Gastroesophageal sphincter (tissue), 4 donors: ENCODE measurements at places on chromosomes 11 and 22. TPM values are rescaled to one million over a fixed set of nuclear protein-coding genes. Genes with fewer than 3 reads are reported as not detected.

Gene INPP5J
- 2.0 TPM for total RNA-seq

Gene TMEM121B
- 0.81 TPM for total RNA-seq

Gene EIF4G2
- 595 TPM for total RNA-seq

Gene RFPL3
- not detected for total RNA-seq

Gene SLC35F2
- total RNA-seq: 4.4 TPM

Gene DEFB108B
- not detected for total RNA-seq

Gene TRIM49
- total RNA-seq: not detected

Gene ISX
- not detected for total RNA-seq
